NCI-H1417 treated with DMSO at 0.1 percent for 48 hours (cell line): ENCODE measurements at places on chromosomes 13 and 19.

DNA sequence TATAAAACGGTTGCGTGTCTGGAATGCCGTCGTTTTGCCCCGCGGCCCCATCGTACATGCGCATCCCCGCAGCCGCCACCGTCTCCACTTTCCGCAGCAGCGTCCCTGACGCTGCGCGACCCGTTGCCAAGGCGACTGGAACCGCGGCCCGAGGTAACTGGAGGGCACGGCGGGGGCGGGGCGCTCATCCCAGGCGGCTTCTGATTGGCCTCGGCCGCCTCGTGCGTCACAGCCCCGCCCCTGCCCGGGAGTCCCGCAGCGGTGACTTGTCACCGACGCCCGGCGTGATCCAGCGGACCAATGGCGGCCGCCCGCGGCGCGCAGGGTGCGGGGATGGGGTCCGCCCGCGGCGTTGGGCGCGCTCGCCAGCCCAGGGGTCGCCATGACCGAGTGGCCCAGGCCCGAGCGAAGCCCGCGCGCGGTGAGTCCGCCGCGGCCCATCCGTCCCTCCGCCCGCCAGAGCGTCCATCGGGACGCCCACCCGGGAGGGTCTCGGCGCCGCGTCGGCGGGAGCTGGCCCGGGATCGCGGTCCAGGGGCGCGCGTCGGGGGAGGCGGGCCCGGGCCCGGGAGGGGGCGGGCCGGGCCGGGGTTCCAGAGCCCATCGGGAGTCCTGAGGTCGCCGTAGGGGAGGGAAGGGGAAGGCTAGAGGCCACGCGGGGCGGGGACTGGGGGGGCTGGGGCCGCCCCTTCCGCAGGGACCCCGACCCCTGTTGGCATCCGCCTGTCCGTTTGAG is at the start of gene ZSCAN1:
ZSCAN1 (plus strand) TSS at position 285 of the 736 bp plus-strand sequence. CDS start 3,812 bp downstream, outside the sequence.
- DNase-seq = no peak

- no peak for DNase-seq
Observed at GRCh38 chr19:11281356-11282049, 14.5 kb upstream of the TSPAN16 start.

GRCh38 chr19:4456843-4457653 is 546 bp downstream of the UBXN6 start:
- no peak for DNase-seq

- no peak for DNase-seq
Observed at GRCh38 chr19:1154731-1155351, 19.2 kb downstream of the SBNO2 start.

- no peak for DNase-seq
Observed at GRCh38 chr13:111326981-111327642, 6.7 kb downstream of the TEX29 start.

DNA sequence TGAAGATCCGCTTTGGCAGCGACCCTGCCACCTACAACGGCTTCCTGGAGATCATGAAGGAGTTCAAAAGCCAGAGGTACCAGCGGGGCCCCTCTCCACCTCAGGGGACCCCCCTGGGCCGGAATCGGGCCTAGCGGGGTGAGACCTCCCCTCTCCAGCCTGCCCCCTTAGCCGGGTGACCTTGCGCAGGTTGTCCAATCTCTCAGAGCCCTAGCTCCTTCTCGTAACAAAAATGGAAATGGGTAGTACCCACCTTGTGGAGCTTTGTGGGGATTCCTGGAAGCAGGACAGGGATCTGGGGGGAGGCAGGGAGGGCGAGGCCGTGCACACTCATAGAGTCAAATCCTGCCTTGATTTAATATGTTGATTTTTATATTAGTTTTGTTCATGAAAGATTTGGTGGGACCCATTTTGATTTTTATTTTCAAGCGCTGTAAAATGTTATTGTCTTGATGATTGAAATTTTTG is 658 bp downstream of the SIN3B start:
- no peak for DNase-seq

DNA sequence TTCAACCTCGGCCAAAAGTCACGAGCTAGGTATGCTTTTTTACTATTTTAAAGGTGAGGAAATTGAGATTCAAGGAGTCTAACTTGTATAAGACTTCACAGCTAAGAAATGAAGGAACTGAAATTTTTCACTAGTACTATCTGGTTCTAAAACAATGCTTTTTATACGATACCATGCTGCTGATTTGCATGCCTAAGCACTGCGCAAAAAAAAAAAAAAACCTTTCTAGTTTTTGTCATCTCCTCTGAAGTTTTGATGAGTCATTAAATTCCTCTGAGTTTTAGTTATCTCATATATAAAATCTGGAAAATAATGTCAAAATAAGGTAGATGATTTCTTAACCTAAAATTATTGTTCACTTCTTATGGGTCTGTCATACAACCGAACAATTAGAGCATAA is 28.0 kb upstream of the UFM1 start:
- DNase-seq = no peak
